ENCODE measurements at places on chromosomes 3 and 15.

GRCh38 chr15:39053480-39053879, 488.9 kb upstream of the RASGRP1 start:
- DNase-seq = no peak

DNA sequence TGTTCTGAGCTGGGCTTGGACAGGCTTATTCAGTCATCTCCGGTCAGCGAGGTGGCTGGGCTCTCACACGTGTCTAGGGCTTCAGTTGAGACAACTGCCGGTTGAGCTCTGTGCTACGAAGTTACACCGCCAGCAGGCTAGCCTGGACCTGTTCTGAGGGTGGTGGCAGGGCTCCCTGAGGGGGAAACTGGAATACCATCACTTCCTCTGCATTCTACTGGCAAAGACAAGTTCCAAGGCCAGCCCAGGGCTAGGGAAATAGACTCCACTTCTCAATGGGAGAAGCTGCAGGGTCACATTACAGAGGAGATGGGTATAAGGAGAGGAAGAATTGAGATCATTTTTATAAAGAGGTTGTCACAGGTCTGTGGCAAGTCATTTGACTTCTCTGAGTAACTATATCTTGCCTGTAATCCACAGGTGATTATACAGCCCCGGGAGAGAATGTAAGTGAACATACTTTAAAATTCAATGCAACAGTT, 106.8 kb upstream of the IL12A start:
- peak; percentile 73 for DNase-seq

GRCh38 chr3:43288850-43289249, 2.5 kb downstream of the SNRK start:
- DNase-seq = no peak

DNA sequence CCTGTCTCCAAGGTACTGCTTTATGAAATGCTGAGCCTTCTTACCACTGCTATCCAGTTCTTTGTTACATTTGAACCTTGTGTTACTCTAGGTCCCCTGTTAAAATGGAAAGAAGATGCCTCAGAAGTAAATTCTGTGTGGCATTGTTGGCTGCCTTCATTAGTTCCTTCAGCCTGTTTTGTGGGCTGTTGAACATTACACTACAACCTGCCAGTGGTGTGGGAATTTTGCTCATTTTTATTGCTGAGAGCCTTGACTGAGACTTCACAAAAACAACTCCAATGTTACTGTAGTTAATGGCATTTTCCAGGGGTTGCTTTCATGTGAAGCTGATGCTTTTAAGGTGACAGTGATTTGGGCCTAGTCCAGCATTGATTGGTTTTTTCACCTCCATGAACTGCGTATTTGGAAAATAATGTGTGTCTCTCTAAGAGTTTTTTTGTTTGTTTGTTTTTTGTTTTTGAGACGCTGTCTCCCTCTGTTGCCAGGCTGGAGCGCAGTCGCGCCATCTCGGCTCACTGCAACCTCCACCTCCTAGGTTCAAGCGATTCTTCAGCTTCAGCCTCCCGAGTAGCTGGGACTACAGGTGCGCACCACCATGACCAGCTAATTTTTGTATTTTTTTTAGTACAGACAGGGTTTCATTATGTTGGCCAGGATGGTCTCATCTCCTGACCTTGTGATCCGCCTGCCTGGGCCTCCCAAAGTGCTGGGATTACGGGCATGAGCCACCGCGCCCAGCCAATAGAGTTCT, 4.3 kb downstream of the MAPK6 start:
- no peak for DNase-seq

GRCh38 chr3:32815841-32816438, 1.9 kb upstream of the TRIM71 start:
- DNase-seq = no peak

- peak; percentile 88 for DNase-seq
Observed at GRCh38 chr3:4741404-4742307, 237.6 kb upstream of the BHLHE40 start.

GRCh38 chr3:183968666-183969245, 48.9 kb downstream of the ABCC5 start:
- DNase-seq = no peak

- DNase-seq = no peak
Observed at GRCh38 chr3:195140410-195140809, 130.5 kb downstream of the XXYLT1 start.

DNA sequence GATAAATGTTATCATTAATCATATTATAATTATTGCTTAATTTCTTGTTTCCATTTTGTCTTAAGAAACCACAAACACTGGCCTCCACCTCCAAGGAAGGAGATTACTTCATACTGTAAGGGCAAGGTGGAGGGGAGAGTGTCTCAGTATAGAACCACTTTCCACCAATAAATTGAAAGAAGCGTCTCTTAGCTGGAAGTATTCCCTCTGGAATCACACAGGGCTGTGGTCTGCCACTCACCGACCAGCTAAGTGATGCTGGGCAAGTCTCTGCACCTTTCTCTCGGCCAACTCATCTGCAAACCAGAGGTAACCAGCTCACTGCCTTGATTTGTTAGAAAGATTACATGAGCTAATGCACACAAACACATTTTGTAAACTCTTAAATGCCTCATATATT, 63.1 kb downstream of the EIF4E3 start:
- DNase-seq = no peak

GRCh38 chr15:57667171-57667849, 39.2 kb upstream of the POLR2M start:
- DNase-seq = no peak

- peak; percentile 20 for DNase-seq
Observed at GRCh38 chr3:78506581-78507195, 1261.1 kb downstream of the ROBO1 start.

GRCh38 chr3:186990277-186990676, 60.0 kb downstream of the ST6GAL1 start:
- DNase-seq = no peak

DNA sequence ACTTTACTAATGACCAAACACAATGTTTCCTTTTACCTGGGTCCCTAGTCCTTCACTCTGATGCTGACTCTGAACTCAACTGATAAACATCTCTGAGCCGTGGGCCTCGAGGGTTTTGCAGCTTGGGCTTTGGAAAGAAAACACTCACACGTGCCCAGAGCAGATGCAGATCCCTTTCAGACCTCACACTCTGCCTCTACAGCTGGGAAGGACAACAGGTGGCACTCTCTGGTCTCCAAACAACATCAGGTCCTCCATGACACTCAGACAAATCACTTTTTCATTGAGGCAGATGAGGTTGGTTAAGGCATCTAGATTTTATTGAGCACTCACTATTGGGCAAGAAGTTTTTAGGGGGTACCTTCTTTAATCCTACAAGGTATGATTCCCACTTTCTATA, 64.7 kb upstream of the NTRK3 start:
- no peak for DNase-seq

- DNase-seq = no peak
Observed at GRCh38 chr3:21750831-21751391, at the start of gene ZNF385D. ZNF385D (minus strand) TSS chr3:21751210; CDS start chr3:21750916, 294 bp downstream.

DNA sequence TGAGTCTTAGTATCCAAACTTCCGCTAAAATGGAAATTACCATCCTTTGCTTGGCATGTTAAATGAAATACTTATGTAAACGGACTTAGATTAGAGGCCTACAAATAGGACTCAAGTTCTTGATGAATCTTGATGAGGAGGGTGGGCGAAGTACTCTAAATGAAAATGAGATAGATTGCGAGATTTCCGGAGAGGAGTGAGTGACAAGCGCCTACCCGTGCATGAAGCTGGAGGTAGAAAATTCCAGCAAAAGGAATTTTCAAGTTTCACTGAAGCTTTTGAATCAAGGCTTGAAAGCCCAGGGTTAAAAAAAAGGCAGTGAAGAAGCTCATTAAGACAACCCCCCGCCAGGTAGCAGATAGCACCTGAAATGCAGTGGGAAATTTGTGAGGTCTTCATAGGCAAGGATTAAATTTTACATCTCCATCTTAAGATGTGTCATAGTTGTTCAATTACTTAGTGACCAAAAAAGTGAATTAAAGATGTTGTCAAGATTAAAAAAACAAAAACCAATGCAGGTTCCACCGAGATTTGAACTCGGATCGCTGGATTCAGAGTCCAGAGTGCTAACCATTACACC, 655 bp upstream of the RAB11A start:
- DNase-seq = no peak

DNA sequence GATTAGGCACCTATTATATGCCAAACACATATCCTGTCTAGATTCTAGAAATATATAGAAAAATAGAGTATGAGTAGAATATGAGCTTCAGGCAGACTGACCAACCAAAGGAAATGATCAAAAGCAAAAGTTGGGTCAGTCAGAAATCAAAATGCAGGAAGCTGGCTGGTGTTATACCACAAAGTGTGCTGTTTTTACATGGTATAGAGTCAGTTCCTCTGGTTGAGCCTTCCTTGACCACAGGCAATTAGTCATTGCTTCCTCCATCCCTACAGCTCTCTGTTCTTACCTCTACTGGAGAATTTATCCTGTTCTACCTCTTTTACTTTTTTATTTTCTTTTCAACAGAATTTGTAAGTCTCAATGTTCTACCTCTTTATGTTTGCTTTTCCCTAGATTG, 149.8 kb downstream of the TMCO5A start:
- DNase-seq = peak; percentile 27

DNA sequence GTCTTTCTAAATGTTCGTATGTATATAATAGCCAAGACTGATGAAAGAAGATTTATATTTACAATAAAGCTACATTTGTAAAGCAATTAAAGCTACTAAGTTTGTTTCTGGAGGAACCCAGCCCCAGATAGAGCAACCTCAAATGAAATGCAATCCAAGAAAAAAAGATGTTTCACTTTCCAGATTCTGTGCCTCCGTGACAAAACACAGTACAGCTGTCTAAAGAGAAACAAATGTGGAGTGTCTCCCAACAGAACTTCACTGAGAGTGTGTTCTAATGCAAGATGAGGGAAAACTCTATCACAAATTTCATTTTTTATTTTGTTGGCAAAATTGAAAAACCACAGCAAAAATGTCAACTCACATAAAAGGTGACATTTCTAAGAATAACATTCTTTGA, 317.0 kb downstream of the OCA2 start:
- no peak for DNase-seq

GRCh38 chr3:187448674-187449073, 80.5 kb downstream of the RTP4 start:
- DNase-seq = no peak

DNA sequence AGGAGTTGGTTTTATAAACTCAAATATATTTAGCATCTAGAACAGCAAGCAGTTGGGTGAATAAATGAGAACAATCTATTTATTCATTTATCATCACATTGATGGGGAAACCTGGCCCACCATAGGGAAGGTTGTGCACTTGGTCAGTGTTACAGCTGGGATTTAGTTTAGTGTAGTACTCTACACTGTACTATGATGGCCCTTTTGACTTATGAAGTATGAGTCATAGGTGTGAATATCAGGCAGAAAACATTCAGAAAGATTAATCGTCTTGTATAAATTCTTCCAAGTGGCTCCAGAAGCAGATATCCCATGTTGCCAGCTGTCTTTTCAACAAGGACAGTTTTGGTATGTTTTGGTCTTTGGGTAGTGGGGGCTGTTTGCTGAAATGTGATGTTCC, 38.0 kb downstream of the BBS4 start:
- no peak for DNase-seq

- DNase-seq = no peak
Observed at GRCh38 chr3:101189176-101189575, 131.2 kb downstream of the IMPG2 start.

DNA sequence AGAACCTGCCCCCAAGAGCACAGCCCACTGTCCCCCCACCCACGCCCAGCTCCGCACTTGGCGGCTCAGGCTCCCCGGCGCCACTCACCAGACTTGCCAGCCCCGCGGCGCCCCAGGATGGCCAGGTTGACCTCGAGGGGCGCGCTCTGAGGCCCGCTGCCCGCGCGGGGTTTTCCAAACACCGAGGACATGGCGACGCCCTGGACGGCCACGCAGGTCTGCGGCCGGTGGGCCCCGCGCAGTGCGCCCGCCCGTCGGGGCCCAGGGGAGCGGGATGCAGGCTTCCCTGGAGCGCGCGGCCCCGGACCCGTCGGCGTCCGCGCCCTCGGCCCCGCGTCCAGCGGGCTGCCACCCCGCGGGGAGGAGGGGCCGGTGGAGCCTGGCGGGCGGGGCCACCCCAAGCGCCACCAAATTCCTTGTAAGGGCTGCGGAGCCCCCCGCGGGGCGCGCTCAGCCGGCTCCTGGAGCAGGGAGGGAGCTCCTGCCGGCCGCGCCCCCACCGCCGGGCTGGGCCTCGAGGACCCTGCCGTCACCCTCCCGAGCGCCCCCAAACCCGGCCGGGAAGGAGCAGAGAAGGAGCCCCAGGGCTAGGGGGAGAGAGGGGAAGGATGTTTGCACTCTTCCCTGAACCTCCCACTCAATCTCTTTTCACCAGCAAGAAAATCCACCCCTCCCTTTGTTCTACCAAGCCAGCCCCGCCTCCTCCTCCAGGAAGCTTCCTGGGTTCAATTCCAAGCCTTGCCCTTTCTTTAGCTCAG, at the start of gene RASL12:
Gene RASL12, minus strand, starts transcription at position 347 of the 758 bp plus-strand sequence. Its CDS starts 156 bp downstream, at position 191.
- no peak for DNase-seq

DNA sequence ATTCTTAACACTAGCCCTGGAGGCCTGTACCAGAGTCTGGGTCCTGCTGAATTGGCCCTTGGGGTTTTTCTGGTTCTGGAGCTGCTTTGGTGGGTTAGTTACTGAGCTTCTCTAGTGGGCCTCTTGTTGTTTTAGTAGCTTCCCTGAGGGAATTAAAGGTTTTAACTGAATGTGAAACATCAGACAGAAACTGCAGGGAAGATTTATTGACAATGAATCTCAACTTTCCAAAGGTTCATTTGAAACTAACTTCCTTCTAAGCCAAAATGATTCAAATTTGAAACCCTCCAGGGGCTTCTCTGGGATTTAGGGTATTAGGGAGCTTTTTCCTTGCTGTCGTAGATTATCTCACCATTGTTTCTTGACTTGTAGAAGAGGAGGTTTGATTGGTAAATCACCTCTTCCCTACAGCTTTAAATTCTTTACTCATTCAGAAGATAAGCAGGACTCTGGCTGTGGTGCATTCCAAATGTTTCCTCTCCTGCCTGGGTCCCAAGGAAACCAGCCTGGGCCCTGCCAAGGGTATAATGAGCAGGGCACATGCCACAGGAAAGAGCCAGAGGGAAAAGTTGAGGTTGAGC, 71.0 kb downstream of the TP63 start:
- no peak for DNase-seq

GRCh38 chr3:121660356-121661171, at the start of gene HCLS1:
HCLS1 (minus strand) TSS chr3:121660903; CDS start chr3:121658347, 2,556 bp downstream.
- DNase-seq = no peak

DNA sequence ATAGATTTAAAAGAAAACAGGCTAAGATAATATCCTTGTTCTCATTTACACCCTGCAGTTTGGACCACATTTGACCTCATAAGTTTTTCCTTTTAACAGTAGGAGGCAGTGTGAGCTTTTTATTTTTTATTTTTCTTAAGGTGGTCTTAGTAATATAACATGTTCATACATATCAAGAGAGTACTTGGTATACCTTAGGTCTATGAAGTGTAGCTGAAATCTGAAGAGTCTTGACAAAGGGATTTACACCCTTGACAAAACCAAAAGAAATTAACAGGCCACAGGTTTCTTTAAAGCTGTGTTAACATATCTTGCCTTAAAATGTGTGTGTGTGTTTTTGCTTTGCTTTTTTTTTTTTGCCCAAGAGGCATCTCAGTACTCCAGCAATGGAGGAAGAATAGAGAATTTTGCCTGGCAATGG, 3.2 kb downstream of the RAP2B start:
- no peak for DNase-seq
